ENCODE measurements at places on chromosomes 2 and 18.

GRCh38 chr2:96241900-96242611, 23.7 kb downstream of the TMEM127 start:
- DNase-seq = no peak

GRCh38 chr2:208984376-208985090, 439.3 kb upstream of the MAP2 start:
- DNase-seq = no peak

GRCh38 chr2:146392186-146392585, 1452.6 kb upstream of the ACVR2A start:
- no peak for DNase-seq

DNA sequence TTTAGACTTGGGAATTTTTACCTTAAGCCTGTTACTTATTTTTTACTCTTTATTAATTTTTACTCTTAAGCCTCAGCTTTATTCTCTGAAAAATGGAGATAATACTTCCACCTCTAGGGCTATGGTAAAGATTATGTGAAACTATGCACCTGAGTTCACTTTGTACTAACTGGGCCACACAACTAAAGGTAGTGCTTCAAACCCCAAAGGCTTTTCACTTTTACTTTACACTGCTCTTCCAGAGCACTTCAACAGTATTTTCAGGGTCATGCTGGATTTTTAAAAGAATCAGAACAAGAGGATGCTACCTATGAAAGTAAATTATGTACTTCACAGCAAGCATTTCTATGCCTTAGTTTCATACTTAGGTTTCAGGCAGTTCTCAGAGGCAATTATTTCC, 27.8 kb downstream of the MEX3C start:
- DNase-seq = no peak

DNA sequence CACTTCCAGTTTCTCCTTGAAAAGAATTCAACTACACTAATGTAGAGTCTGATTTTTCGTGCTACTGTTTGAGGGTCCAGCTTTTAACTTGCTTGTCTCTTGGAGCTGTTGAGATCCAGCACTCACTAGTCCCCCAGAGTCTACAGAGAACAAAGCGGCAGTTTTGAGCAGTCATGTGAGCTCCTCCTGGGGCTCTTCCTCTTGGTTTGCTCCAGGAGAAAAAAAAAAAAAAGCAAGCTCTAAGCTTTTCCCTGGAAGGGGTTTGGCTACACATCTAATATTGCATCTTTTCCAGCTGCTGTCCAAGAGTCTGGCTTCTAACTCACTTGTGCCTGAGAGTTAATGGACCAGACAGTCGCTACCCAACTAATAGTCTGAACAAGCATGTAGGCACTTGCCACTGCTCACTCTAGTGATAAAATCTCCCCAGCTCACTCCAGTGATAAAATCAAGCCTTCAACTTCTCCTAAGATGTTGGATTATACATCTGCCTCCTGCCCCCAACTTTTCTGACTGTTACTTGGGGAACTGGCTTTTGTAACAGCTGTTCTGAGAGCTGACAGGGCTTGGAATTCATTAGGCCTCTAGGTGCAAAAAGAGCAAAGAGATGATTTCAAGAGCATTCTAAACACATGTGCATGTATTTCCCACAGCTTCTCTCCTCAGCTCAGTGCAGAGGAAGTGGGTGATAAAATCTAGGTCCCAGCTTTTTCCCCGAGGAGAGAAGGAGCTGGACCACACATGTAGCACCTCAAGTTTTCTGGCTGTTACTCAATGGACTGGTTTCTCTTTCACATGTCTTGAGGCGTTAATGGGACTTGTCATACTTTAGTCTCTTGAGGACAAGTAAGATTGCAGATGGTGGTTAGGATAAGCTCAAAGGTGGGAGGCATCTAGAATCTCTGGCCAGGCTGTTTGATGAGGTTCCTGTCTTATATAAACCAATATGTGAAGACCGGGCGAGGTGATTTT, 750.5 kb downstream of the LRP1B start:
- DNase-seq = no peak

DNA sequence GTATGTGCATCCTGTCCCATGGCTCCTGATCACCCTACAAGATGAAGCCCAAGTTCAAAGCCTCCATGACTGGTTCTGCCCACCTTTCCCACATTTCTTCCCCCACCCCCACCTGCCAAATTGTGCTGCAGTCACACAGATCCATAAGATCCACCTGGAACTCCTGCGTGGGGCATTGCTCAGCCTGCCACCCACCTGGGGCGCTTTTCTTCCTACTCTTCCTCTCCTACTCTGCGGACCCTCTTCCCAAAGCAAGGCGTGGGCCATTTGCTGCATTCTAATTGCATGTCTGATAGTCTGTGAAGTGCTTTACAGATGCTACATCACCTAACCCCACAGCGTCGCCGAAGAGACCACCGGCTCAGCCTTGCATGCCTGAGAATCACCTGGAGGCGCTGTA, 402.4 kb upstream of the ID2 start:
- no peak for DNase-seq

DNA sequence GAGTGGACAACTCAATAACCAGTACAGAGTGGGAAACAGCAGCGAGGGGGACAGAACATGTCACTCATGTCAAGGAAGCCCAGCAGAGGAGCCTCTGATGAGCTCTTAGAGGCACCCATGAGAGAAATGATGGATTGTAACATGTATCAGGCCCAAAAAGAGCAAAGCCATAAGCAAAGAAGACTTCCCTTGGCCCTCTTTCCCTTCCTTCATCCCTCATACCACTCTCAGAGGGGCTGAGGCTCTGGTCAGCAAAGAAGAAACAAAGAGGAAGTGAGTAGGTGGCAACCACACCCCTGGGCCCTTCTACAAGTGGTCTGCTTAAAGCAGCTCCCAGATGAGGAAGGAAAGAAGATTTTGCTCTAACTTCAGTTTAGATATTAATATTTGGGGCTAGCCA, 112.8 kb downstream of the CDC42EP3 start:
- DNase-seq = no peak

- DNase-seq = no peak
Observed at GRCh38 chr2:121895723-121896571, 140.5 kb downstream of the TSN start.

- no peak for DNase-seq
Observed at GRCh38 chr2:8505311-8505920, 176.4 kb upstream of the ID2 start.

GRCh38 chr2:240235811-240236210, 95.4 kb upstream of the OTOS start:
- DNase-seq = no peak

DNA sequence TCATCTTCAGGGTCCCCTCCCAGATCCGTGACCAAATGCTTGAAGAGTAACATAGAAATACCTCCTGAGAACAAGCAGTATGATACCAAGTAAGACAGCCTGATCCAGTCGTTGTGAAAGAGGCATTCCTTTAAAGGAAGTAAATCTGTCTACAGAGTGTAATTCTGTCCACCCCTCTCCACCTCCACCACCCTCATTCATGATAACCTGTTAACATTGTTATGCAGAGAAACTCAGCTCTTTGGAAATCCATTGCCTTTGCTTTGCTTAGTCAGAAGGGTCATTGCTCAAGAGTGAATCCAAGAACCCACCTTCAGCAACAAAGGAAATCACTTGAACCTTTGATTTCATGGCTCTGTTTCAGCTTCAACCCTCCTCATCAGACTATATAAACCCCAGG, 155.6 kb downstream of the CYP26B1 start:
- no peak for DNase-seq

GRCh38 chr2:169035887-169036286, 4.8 kb upstream of the ABCB11 start:
- no peak for DNase-seq

GRCh38 chr2:237935740-237936452, 30.9 kb upstream of the UBE2F start:
- no peak for DNase-seq

DNA sequence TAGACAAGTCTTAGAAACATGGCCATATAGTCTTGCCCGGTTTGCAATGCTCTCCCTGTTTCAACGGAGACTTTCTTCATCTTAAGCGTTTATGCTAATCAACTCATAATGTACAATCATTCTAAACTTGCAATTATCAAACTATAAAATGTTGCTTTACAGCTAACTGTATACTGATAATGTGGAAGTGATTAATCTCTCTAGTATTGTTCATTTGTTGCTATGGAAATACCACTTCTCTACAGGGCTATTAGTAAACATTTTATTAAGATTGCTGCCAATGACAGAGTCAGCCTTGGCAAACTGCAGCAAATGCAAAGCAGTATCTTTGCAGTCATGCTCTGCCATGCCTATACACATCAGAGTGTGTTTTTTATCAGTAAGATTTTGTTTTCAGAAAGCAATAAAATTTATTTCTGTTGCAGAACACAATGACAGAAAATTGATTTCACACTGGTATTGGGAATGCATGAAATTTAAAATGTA, 1201.8 kb upstream of the CDH2 start:
- DNase-seq = no peak

DNA sequence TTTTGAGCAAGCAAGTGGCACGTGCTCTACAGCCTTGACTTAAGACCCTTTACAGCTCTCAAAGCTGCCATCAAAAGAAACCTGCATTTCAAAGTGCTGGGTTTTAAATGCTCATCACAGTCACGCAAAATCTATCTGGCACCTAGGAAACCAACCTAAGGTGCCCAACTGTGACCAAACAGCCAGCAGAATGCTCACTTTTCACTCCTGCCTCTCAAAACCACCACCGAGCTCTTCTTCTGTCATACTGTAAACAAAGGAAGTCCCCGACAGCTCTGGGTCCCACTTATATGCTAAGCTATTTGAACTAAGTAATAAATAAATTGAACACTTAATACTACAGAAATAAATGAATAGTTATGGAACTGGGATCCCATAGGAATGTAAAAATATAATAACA, 33.6 kb downstream of the SATB2 start:
- DNase-seq = no peak
